Left renal pelvis (tissue), 4 donors: ENCODE measurements at places on chromosomes 11 and 22.

DNA sequence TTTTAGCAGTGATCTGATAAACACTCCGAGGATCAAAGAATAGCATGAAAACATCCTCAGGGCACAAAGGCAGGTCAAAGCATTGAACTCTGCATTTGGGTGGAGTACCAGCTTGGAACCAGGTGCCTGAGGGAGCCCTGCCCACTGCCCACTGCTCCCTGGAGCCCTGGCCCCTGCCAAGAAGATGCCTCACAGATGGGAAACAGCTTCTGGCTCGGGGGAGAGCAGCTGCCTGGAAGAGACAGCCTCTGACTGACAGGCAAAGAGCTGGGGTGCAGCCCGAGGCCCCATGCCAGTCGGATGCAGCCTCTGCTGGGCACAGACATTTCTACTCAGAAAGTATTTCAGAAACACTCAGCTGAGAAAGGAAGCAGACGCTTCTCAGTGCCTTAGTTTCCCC, 13.2 kb downstream of the LMO1 start:
- DNase-seq = no peak

DNA sequence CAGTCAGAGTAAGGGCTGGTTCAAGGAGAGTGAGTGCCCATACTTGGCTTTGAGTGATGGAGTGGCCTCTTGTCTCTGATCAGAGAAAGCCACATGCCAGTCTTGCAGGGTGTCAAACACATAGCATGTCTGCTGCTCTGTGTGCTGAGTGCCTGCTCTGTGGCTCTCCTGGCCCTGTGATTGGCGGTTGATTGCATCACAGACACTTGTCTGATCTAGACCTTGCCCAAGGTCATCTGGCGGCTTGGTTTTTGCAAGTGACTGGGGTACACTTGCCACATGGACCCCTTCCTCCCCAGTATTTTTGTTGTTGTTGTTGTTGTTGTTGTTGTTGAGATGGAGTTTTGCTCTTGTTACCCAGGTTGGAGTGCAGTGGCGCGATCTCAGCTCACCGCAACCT, 10.3 kb downstream of the OSBP2 start:
- DNase-seq = no peak

DNA sequence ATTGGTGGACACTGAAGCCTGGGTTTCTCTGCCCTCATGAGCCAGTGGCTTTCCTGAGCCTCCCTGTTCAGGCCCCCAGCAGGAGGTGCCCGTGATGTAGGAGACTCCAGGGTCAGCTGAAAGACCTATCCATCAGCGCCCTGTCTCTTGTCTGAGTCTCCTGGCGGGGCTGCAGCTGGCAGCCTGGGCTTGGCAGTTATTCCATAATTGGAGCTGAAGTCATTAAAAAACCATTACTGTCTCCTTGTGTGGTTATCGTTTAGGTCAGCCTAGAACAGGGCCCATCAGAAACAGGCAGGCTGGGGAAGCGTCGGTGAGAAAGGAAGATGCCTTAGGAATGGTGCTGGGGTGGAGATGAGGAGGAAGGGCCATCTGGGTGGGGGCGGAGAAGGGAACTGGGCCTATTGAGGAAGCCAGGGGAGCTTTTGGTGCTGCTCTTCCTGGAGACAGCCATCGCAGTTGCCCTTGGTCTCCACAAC, 5.0 kb downstream of the TUB start:
- no peak for DNase-seq

GRCh38 chr22:38950527-38951295, 6.7 kb upstream of the APOBEC3A start:
- DNase-seq = no peak

DNA sequence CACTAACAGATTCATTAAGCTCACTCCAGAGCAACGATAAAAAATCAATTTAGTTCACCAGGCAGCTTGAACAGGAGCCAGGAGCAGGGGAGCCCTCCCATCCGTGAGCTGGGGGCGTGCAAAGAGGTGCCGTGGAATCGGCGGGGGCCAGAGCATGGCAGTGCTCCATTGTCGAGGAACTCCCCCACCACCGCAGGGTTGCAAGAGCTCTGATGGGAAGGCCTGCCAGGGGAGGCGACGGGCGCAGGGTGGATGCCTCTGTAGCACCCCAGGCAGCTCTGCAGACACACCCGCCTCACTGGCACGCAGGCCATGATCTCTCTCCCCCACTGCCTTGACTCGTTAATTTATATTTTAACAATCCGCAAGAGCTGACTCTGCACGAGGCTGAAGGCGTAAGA, 433.2 kb downstream of the MIAT start:
- no peak for DNase-seq

GRCh38 chr11:125423247-125423849, 72.7 kb downstream of the FEZ1 start:
- no peak for DNase-seq

GRCh38 chr11:33438301-33438700, 181.1 kb downstream of the HIPK3 start:
- DNase-seq = no peak

DNA sequence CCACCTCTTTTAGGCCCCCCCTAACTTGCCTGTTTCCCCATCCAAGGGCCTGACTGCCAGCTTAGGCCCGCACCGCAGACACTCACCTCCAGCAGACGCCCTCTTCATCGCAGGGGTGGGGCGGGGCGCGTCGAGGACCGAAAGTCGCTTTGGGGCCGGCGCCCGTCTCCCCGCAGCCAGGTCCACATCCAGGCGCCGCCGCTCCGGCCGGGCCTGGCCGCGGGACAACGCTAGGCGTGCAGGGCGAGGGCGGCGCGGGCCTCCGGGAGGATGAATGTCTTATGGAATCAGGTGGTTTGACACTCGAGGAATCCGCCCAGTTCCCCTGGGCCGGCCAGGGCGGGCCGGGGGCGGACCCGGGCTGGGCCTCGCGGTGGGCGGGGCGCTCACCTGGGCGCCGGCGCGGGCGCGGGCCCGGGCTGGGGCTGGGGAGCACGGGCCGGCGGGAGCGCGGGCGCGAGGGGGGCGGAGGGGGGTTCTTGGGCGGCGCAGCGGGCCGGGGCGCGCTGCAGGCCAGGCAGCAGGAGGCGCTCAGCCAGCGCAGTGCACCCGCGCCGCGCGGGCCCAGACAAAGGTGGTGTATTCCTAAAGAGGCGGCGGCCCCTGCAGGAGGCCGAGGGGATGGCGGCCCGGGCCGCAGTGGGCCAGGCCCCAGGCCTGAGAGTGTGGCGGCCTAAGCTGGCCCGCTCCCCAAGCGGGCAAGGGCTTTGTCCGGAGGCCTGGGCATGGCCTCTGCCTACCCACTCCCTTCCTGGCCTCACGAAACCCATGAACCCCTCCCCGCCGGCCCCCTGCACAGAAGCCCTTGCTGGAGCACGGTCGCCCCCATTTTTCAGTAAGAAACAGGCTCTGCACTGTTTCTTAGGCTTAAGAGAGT, 177.6 kb downstream of the IGLL1 start:
- no peak for DNase-seq

- no peak for DNase-seq
Measured at GRCh38 chr11:85762226-85762625, 48.7 kb downstream of the SYTL2 start.

DNA sequence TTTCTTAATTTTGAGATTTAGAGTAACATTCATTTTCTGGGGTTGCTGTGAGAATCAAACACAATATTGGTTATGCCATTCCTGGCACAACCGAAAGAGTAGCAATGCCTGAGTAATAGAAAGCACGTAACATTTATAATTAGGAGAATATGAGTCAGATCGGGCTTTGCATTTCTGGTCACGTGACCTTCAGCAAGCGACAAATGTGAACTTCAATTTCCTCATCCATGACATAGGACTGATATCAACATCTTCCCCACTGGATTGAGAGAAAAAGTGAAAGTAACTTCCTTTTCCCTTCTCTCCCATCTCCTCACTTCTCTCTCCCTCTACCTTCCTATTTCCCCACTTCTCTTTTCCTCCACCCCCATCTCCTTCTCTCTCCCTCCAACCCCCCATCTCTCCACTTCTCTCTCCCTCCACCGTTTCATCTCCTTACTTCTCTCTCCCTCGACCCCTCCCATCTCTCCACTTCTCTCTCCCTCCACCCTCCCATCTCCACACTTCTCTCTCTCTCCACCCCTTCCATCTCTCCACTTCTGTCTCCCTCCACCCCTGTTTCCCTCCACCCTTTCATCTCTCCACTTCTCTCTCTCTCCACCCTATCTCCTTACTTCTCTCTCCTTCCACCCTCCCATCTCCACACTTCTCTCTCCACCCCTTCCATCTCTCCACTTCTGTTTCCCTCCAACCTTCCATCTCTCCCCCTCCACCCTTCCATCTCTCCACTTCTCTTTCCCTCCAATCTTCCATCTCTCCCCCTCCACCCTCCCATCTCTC, 33.5 kb upstream of the CAT start:
- no peak for DNase-seq

- no peak for DNase-seq
Measured at GRCh38 chr11:8252946-8253345, 10.7 kb downstream of the LMO1 start.

GRCh38 chr11:78905756-78906155, 331.1 kb upstream of the NARS2 start:
- no peak for DNase-seq

GRCh38 chr11:48108231-48109045, 108.2 kb upstream of the OR4B1 start:
- DNase-seq = no peak

DNA sequence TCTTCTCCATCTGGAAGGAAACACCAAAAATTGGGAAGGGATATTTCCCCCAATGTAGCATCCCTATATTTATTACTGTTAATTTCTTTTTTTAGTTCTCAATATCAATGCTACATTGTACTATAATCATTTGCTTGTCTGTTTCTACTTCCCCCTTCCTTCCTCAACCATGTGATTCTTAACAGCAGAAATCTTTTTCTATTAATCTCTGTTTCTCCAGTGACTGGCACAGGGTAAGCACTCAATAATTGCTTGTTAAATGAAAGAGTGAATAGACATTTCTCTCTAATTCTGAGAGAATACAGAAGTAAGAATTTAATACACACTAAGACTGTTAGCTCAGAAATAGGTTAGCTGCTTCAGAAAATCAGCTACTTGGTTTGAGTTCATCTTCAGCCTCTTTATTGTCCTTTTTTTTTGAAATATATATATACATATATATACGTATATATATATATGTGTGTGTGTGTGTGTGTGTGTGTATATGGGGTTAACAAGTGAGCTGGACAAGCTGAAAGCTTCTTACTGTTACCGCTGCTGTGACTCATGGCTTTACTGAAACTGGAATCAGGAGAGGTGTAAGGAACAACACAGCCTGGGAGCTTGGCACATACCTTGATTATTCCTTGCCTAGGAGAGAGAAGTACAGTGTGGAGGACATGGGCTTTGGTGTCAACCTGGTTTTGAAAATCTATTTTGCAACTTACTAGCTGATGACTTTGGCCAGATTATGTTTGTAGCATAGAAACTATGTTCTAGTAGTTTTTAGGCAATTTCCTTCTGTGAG, 26.2 kb upstream of the PDE3B start:
- DNase-seq = no peak

DNA sequence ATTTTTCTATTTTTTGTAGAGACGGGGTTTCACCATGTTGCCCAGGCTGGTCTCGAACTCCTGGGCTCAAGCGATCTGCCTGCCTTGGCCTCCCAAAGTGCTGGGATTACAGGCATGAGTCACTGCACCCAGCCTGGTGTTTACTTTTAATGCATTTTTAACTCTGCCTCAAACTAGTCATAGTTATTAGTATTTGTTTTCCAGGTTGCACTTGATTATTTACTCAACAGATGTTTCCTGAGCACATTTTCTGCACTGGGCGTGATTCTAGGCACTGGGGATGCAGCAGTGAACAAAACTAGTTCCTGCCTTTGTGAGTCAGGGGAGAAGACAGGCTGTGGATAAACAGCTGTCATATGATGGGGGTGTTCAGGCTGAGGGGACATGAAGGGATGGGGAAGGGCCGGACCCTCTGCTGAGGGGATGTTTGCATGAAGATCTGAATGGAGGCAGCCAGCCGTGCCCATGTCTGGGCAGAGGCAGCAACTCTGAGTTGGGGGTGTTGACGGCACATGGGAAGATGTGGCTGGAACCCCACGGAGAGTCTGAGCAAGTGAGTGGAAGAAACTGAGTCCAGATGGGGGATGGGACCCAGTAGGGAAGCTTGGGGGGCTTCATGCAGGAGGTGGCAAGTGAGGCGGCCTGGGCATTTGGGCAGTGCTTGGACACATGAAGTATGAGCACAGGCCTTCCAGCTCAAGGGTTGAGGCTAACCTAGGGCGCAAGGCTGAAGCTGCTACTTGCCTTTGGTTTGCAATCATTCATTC, 34.4 kb downstream of the MPPED1 start:
- no peak for DNase-seq

DNA sequence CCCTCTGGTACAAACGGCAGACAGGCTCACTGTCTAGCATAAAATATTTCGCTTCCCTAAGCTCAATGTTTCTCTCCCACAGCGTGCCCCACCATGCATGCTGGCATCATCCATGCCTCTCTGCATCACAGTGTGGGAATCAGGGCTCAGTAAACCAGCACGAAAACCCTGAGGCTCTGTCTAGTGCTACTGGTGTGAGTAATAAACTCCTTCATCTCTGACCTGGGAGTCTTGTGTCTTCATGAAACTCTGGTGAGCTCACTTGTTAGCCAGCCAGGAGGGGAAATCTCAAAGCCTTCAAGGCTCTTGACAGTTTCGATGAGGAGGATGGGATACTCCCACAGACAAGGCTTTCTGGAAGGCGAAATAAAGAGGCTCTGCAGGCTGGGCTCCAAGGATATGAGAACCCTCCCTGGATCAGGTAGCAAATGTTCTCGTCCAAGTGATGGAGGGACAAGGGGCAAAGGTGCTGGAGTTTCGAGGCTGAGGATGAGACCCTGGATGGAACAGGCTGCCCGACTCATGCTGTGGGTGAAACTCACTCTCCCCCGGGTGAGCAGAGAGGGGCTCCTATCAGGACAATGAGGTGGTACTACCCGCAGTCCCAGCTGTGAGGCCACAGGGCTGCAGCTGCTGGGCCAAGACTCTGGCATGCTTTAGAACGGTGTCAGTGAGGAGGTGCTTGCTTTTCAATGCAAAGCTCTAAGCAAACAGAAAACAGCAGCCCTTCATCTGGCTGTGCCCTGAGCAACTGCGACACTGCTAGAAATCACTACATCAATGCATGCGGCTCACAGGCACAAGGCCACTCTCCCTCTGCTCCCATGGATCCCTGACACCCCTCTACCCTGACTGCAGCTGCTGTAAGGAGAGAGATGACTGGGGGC, 69.3 kb downstream of the SHANK2 start:
- DNase-seq = no peak
